NCI-H2081 treated with DMSO at 0.1 percent for 48 hours (cell line): ENCODE measurements at places on chromosomes 1 and 21.

DNA sequence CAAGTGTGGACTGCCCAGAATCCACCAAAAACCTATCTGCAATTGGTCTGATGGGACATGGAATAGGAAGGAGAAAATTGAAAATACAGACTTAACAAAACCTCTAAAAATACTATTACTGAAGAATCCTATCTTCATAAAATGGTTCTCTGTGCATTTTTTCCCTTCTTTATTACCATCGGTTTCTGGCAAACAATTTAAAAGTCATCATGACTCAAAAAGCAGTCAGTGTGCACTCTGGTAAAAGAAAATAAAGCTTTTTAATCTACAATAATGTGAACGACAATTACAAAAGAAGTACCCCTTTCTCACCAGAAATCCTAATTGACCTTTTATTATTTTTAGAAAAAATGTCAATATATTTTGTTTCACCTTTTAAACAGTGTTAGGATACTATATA, 186.3 kb downstream of the TPR start:
- DNase-seq, result no peak

DNA sequence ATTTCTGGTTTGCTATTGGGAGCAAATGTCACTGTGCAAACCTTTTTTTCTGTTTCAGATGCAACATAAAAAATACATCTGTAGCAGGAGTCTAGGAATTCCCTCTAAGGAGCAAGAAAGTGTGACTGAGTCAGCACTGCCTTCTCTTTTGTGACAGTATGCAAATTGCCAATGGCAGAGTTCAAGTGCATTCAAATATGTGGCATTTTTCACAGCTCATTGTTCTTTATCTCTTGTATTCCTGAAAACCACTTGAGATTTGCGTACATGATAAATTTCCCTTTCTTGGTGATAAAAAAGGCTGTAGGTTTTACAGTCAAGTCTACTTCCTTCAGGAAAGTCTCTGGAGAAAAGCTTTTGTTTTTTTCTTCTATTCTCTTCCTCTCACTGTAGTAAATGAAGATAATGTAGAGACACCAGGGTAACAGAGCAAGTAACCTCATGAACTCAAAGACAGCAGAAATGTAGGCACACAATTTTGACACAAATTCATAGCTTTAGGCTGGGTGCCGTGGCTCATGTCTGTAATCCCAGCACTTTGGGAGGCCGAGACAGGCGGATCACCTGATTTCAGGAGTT, 129.7 kb upstream of the L1TD1 start:
- DNase-seq, result no peak

DNA sequence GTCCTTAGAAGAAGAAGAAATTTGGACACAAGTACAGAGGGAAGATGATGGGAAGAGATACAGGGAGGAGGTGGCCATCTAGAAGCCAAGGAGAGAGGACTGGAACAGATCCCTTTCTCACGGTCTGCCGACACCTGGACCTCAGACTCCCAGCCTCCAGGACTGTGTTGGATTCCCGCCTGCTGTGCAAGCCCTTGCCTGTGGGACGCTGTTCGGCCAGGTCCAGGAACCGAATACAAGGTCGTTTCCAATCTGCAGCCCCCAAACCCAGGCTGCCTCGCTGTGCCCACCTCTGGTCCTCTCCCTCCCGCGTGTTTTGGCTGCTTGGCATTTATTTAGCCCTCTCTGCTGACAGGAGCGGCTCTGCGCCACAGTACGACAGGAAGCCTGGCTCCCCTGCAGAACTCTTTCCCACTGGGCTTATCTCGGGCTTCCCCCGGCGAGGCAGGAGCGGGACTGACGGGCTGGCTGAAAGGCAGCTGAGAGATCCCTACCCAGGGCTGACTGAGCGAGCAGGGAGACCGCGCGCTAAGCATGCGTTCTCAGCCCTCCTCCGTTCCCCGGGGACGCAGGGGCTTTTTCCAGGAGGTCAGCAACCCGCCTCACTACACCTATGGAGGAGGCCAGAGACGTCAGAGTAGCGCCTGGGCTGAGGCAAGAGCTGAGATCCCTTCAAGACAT, 238.4 kb downstream of the TNR start:
- DNase-seq, result no peak

- no peak for DNase-seq
Measured at GRCh38 chr1:34113362-34113761, 51.7 kb downstream of the CSMD2 start.

DNA sequence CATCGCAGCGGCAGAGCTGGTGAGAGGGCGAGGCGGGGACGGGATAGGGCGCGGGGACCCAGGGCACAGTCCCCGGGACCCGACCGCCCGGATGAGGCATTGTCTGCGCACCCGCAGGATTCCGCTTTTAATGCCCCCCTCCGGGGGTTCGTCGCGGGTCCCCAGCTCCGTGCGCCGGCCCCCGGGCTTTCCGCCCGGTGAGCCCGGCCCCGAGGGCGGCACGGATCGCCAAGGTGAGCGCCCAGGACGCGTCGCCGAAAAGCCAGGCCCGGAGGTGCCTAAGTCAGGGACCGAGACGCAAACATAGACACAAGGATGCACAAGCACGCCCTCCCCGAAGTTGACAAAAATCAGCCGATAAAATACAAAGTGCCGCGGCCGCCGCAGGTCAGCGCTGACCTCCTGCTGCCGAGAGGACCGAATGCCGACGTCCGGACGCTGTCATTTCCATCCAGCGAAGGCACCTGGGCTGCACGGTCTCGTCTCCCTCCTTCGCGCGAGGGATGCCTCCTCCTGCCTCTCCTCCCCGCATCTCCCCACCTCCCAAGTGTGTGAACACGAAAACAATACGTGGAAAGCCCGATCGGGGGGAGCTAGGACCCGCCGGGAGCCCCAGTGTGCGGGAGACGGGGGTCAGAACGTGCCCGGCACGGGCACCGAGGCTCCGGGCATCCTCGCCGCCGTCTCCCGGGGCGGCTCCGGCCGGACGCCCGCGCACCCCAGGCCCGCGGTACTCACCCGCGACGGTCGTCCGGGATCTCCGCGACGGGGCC, 101.1 kb upstream of the SOD1 start:
- DNase-seq, result no peak

DNA sequence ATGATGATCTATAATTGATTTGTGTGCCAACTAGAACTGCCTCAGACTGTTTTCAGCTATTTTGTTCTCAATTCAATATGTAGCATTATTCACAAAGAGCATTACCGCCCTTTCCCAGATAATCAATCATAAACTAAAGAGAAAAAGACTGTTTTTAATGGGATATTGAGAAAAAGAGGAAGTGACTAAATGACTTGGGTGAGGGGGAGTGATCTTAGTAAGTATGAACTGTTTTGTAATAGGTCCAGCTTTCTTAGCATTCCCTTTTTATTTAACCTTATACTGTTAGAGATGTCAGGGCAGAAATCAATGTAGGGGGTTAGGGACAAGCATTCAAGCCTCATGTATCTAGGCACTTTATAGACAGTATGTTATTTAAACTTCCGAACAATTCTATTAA, 157.8 kb upstream of the DPYD start:
- DNase-seq, result no peak

- no peak for DNase-seq
Measured at GRCh38 chr1:243851765-243852164, 1.7 kb upstream of the AKT3 start.

DNA sequence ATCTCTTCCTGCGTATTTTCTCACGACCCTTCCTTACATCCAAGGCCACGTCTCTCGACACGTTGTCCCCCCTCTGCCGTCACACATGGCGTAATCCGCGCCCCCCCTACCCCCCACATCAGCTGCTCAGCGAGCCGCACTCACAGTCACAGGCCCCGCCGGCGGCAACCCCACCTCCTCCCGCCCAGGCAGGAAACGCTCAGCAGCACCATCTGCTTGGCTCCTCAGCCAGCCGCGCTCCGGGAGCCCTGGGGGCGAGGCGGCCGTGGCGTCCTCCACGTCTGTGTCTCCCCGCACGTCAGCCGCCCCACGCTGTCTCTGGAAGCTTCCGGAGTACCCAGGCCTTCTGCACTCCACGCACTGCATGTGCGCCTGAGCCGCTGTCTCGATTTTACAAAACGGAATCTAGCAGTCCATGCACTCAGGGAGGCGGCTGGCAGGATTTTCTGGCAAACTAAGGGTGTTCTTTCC, 64.6 kb downstream of the SIK1 start:
- DNase-seq, result no peak

GRCh38 chr21:37060296-37060695, 12.6 kb downstream of the PIGP start:
- DNase-seq, result peak; percentile 93

GRCh38 chr1:23798662-23799142, 1.9 kb downstream of the GALE start:
- no peak for DNase-seq

GRCh38 chr1:201153474-201154388, 543 bp downstream of the TMEM9 start:
- DNase-seq, result no peak

DNA sequence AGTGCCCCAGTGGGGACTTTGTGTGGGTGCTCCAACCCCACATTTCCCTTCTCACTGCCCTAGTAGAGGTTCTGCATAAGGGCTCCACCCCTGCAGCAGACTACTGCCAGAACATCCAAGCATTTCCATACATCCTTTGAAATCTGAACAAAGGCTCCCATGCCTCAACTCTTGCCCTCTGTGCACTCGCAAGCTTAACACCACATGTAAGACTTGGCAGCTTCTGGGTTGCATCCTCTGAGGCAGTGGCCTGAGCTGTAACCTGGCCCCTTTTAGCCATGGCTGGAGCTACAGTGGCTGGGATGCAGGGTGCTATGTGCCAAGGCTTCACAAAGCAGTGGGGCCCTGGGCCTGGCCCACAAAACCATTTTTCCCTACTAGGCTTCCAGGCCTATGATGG, 128.9 kb downstream of the TYW3 start:
- no peak for DNase-seq

DNA sequence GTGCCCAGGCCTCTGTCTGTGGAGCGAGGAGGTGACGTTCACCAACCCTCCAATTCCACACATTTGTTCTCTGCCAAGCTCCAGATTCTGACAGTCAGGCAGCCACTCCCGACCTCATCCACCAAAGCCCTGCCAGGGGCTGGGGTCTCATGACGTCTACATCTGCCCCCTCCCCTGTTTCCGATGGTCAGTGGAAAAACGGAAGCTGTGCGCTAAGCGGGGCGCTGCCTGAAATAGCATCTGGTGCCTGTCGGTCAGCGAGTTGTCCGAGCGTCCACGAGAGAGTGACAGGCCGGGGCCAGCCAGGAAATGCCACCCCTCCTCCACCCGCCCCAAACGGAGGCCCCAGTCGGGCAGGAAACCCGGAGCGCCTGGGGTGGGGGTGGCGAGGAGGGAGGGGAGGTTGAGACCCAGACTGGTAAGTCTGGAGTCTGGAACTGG, 3.2 kb upstream of the TAL1 start:
- no peak for DNase-seq

- no peak for DNase-seq
Measured at GRCh38 chr1:174702011-174702410, 254.2 kb downstream of the GPR52 start.

DNA sequence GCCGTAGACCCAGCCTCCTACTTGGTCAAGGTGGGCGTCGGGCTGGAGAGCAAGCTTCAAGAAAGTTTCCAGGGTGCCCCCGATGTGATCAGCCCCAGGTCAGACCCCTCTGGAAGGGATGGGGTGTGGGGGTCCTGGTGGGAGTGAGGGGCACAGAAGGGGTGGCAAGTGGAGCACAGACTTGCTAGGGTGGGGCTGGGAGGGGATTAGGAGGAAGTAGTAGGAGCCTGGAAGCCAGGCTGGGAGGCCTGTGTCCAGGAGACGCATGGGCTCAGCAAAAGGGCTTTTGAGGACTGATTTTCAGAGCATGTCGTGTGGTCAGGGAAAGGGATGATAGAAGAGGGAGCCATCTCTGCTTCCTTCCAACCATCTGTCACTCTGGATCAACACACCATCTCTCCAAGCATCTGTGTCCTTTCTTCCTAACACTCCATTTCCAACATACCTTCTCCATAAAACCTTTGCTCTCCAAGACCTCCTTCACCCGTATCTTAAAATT, 8.5 kb downstream of the TRIM46 start:
- DNase-seq, result no peak
